ENCODE measurements at places on chromosomes 1 and 21.
A peak's percentile ranks its signal among the peaks of the same experiment; 100 is the strongest.

DNA sequence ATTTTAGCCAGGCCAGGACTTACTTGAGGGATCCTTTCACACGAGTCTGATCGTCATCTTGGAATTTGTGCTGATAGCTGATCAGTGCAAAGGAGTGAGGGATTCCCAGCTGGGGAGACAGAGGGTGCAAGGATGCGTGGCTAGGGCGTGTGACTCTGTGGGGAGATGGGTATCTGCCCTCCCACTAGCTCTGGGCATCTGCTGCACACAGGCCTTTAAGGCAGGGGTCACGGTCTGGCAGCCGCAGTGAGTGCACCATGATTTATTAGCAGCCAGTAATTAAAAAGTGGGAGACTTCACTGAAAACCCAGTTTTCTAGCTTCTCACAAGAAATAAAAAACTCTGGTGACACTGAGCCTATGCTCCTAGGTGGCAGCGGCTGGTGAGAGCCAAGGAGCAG, 20.4 kb downstream of the THAP3 start:
- DNase-seq: no peak

DNA sequence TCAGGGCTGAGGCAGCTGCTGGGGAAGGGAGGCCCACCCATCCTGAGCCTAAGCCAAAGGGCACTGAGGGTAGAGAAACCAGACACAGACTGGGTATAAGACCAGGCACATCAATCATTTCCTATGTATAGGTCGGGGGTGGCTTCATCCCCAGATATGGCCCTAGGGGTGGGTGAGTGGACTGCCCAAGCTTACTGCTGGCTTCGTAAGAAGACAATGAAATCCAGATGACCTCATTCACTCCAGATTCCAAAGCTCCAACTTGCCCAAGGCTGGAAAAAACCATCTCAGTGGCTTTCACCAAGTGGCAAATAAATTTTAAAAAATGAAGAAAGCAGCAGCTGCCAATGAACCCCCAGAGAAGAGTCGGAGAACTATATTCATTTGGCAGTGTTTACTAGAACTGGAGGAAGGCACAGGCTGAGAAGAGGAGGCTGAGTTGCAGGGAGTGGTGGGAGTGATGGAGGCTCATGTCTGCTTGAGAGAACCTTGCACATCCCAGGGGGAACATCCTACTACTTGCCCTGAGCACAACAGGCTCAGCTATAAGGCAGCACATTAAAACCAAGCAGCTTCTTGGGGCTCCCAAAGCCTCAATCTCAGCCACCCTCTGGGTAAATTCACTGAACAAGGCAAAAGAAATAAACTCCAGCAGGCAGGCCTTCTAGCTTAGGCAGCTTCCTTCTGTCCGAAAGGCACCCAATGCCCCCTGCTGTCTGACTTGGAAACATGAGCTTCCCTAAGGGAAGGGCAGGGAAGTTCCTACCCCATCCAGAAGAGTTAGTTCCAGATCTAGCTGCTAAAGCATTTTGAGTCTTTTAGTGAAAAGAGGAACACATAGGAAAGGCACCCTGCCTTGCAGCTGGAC, 14.1 kb downstream of the PEA15 start:
- peak; percentile 83 for DNase-seq

GRCh38 chr1:242567596-242567995, 43.1 kb upstream of the PLD5 start:
- no peak for DNase-seq

DNA sequence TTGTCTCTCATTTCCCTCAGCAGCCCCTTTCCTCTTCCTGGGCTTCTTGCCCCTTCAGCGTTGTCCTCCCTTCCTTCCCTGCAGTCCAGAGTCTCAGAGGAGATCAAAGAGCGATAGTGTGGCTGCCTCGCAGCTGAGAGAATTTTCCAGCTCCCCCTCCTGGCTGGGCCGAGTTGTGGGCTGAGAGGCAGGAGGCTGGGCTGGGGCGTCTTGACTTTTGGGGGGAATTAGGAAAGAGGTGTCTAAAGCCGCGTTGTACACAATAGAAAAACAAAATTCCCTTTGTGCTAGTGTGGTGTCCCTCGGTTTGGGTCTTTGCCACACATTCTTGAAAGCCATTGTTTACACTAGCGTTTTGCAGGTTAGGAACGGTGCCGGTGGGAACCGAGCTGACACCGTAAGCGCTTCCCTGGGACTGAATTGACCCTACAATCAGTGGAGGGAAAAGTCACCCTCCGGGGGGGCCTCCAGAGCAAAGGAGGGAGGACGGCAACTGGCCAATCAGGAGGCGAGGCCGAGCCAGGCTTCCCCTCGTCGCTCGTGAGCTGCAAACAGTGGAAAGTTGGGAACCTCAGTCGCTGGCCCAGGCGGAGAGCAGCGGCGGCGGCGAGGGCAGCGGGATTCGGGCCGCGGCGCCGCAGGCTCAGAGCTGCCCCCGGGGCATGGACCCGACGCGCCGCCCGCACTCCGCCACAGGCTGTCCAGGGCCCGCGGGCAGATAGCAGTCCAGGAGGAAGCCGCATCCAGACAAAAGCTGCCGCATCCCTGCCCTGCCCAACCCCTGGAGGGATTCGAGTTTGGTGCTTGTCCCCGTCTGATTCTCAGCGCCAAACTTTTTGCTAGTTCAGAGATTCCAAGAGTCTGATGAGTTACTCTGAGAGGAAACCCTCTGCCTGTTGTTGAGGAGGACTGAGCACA, at the start of gene HMCN1:
HMCN1 (plus strand) TSS at position 574 of the 918 bp plus-strand sequence. CDS start 389 bp downstream, outside the sequence.
- DNase-seq: peak; percentile 56

All from cardiac fibroblast (primary cell).